HCEC 1CT (cell line): ENCODE measurements at places on chromosomes 1 and 21.

DNA sequence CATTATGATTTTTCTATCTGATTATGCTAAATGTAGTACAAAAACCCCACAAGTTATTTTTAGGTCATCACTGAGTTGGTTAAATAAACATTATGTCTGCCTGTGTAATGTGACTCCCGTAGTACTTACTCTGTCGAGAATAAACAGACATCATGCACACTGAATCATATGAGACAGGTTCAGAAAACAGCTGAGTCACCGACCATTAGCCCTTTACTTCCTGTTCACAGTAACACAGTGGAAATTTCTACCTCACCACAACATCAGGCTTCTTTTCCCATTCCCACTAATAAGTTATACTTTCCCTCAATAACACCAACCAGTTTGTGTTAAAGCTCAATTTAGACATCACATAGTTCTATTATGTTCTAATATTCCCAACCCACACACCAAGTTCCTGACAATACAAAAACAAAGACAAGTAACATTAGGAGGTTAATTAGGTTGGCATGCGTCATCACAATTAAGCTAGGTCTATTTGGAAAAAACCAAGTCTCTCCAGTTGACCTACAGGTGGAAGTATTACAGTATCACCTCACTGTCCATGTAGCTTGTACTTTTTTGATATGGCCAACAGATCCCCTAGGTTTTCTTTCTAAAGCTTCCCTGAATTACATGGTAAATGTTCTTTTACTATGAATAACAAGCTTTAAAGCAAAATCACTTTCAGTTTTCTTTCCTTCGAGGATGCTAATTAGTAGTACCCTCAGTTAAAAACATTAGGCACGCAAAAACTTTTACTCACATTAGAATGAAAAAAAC lies 154.2 kb downstream of the EIF4G3 start:
- DNase-seq = peak; percentile 99

- no peak for DNase-seq
Measured at GRCh38 chr1:162145966-162146696, 76.6 kb downstream of the NOS1AP start.

DNA sequence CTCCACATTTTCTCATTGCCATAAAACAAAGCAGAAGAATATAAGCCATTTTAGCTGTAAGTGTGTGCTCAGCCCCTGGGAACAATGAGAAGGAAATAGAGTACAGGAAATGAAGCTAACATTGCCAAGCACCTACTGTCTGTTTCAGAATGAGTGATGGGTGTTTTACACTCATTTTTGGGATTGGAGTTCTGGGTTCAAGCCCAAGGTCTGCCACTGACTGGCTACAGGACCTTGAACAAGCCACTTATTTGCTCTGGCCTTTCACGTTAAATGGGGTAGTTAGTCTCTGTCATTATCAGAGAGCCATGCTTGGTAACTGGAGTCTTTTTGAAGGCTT lies 80.7 kb upstream of the KAZN start:
- no peak for DNase-seq

DNA sequence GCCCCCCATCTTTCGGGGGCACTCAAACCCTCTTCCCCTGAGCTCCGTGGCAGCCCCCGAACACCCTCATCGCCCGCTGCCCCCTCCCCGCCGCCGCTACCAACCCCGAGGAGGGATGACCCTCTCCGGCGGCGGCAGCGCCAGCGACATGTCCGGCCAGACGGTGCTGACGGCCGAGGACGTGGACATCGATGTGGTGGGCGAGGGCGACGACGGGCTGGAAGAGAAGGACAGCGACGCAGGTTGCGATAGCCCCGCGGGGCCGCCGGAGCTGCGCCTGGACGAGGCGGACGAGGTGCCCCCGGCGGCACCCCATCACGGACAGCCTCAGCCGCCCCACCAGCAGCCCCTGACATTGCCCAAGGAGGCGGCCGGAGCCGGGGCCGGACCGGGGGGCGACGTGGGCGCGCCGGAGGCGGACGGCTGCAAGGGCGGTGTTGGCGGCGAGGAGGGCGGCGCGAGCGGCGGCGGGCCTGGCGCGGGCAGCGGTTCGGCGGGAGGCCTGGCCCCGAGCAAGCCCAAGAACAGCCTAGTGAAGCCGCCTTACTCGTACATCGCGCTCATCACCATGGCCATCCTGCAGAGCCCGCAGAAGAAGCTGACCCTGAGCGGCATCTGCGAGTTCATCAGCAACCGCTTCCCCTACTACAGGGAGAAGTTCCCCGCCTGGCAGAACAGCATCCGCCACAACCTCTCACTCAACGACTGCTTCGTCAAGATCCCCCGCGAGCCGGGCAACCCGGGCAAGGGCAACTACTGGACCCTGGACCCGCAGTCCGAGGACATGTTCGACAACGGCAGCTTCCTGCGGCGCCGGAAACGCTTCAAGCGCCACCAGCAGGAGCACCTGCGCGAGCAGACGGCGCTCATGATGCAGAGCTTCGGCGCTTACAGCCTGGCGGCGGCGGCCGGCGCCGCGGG lies 837 bp downstream of the FOXD3 start:
- DNase-seq = no peak

GRCh38 chr1:222704260-222704659 lies 8.0 kb downstream of the AIDA start:
- DNase-seq = no peak

- DNase-seq = no peak
Measured at GRCh38 chr21:41037936-41038335, 130.0 kb upstream of the BACE2 start.

DNA sequence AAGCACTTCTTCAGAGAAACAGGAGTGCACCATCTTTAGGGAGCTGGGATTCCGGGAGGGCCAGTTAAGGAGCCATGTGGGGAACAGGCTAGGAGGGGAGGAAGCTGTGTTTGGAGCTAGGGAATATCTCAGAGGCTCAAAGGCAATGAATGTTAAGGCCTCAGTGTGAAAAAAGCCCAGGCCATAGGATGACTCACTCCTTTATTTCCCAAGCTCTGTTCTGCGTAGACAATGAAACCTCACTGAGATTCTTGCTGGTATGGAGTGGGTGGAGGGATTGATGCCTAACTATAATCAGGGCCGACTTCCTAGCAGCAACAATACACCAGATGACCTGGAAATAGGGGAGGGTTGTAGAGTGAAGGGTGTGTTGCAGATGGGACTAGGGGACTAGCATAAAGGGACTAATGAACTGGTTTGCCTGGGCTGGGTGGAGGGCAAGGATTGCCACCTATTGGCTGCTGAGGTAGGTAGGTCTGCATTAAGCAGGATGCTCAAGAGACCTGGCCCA lies 2.1 kb downstream of the GNAT2 start:
- DNase-seq = peak; percentile 87

DNA sequence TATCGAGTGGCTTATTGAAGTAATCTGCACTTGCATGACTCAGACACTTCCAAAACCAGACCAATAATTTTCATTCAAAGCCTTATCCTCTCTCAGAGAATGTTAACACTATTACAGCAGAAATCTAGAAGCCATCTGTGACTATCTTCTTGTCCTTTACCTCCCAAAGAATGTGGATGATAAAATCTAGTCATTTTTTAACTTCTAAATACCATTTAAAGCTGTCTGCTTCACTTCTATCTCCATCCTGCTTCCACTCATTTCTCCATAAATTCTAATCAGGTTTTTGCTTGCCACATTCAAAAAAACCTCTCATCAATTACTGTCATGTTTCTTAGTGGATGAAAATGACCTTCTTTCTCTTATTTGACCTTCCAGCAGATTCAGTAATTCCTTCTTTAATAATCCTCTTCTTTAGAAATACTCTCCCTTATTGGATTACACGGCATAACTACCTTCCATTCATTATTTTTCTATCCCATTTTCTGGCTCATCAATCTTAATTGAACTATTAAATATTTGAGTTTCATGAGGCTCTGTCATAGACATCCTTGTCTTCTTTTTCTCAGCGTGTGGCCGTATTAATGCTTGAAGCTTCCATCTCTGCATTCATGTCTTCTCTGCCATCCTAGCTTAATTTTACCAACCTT lies 1999.4 kb downstream of the MRPL39 start:
- DNase-seq = no peak

DNA sequence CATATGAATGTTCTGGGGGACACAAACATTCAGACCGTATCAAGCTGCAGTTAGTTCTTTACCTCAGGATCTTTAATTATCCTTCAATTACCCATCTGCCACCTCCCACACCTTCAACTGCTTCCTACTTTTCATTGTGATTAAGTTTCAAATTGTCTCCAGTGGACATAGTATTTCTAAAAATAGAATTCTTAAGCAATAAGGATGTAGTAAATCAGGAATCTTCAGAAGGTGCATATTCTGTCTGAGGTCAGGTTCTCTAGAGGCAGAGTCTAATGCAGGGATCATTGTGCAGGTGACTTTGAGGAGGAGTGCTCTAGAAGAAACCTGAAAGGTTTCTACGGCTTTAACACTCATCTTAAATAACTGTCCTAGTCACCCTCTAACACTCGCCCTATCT lies 102.6 kb upstream of the PPP2R5A start:
- no peak for DNase-seq

- DNase-seq = peak; percentile 93
Measured at GRCh38 chr1:212667223-212668139, 32.2 kb downstream of the BATF3 start.

DNA sequence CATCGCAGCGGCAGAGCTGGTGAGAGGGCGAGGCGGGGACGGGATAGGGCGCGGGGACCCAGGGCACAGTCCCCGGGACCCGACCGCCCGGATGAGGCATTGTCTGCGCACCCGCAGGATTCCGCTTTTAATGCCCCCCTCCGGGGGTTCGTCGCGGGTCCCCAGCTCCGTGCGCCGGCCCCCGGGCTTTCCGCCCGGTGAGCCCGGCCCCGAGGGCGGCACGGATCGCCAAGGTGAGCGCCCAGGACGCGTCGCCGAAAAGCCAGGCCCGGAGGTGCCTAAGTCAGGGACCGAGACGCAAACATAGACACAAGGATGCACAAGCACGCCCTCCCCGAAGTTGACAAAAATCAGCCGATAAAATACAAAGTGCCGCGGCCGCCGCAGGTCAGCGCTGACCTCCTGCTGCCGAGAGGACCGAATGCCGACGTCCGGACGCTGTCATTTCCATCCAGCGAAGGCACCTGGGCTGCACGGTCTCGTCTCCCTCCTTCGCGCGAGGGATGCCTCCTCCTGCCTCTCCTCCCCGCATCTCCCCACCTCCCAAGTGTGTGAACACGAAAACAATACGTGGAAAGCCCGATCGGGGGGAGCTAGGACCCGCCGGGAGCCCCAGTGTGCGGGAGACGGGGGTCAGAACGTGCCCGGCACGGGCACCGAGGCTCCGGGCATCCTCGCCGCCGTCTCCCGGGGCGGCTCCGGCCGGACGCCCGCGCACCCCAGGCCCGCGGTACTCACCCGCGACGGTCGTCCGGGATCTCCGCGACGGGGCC lies 101.1 kb upstream of the SOD1 start:
- DNase-seq = no peak

DNA sequence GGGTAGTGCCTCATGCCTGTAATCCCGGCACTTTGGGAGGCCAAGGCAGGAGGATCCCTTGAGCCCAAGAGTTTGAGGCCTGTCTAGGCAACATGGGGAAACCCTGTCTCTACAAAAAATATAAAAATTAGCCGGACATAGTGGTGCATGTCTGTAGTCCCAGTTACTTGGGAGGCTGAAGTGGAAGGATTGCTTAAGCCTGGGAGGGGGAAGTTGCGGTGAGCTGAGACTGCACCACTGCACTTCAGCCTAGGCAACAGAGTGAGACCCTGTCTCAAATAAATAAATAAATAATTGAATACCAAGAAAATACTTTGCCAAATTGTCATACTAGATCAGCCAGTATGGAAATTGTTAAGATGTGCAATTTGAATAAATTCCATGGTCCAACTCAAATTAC lies 5.9 kb upstream of the RBBP5 start:
- no peak for DNase-seq

DNA sequence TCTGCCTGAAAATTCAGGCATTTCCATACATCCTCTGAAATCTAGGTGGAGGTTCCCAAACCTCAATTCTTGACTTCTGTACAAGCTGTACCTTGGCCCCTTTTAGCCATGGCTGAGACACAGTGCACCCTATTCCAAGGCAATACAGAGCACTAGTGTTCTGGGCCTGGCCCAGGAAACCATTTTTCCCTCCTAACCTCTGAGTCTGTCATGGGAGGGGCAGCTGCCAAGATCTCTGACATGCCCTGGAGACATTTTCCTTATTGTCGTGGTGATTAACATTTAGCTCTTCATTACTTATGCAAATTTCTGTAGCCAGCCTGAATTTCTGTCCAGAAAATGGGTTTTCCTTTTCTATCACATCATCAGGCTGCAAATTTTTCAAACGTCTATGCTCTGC lies 248.0 kb upstream of the RGS18 start:
- no peak for DNase-seq

DNA sequence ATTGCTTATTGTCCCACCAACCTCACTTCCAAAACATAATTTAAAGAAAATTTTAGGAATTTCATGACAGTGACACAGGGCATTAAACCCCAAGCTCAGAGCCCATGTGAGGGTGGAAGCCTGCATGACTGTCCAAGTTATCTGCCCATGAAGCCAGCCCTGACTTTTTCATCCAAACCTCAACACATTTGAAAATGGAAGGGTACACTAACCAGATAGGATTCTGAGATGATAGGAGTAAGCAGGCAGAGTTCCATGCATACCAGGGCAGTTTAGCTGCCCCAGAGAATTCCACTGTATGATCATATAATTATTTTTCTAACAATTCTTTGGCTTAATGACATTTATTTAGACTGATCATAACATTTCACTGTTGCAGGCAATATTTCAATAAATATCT lies 986.0 kb downstream of the TTLL7 start:
- no peak for DNase-seq

GRCh38 chr1:237226177-237226944 lies 184.4 kb downstream of the RYR2 start:
- DNase-seq = no peak

GRCh38 chr1:184840596-184840995 lies 85.9 kb upstream of the EDEM3 start:
- DNase-seq = no peak

- peak; percentile 54 for DNase-seq
Measured at GRCh38 chr1:27959792-27960603, at the start of gene XKR8. Gene XKR8 (plus strand): TSS chr1:27959973. CDS start chr1:27960070, 97 bp downstream.

- DNase-seq = no peak
Measured at GRCh38 chr1:24978383-24979032, 48.4 kb upstream of the RUNX3 start.

DNA sequence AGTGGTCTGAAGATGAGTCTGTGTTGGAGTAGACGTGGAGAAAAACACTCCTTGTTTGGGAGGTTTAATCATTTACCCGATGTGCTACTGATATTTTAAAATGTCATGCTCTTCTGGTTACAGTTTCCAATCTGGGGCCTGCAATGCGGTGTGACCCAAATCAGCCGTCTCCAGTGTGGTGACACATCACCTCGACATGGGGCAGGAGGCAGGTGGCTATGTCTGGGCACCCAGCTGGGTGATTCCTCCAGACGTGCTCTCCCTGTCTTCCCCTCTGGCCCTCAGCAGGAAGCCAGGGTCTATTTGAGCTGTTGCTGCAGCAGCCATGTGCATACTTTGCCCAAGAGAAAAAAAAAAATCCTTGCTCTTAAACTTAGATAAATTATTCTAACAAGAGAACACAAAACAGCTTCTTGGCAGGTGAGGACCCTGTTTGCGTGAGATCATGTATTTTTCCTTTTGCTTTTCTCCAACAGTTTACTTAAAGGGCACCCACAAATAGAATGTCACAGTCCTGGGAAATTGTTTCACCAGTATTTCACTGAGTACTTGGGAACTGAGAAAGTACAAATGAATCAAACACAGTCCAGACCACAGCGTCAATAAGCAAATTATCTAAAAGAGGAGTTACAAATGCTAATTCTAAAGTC lies 38.9 kb upstream of the MAP10 start:
- DNase-seq = no peak
